ENCODE measurements at places on chromosomes 3 and 15. TPM values are rescaled to one million over a fixed set of nuclear protein-coding genes. Genes with fewer than 3 reads are reported as not detected.

The SLC22A13 gene
- total RNA-seq = 0.33 TPM

The TGM4 gene
- 0.46 TPM for total RNA-seq

The NANOGP8 gene
- total RNA-seq = not detected

The FBXO40 gene
- not detected for total RNA-seq

The STOML1 gene
- total RNA-seq = 6.9 TPM

The C3orf49 gene
- total RNA-seq = not detected

The GOLGA8T gene
- total RNA-seq = not detected

The BOC gene
- total RNA-seq = 0.33 TPM

The CTXND1 gene
- not detected for total RNA-seq

The TF gene
- 9.5 TPM for total RNA-seq

The C3orf22 gene
- total RNA-seq = not detected

The GABRA5 gene
- not detected for total RNA-seq

The TMEM158 gene
- 7.3 TPM for total RNA-seq

The CEP70 gene
- 64.5 TPM for total RNA-seq

The HTR3E gene
- not detected for total RNA-seq

The CD200R1 gene
- 0.05 TPM for total RNA-seq

The MYO5C gene
- 28.2 TPM for total RNA-seq

The CORO2B gene
- total RNA-seq = 0.36 TPM

The OCA2 gene
- total RNA-seq = 0.13 TPM

The MELTF gene
- 18.7 TPM for total RNA-seq

The SHISA5 gene
- 122 TPM for total RNA-seq

The ZNF502 gene
- total RNA-seq = not detected

The LYZL4 gene
- total RNA-seq = not detected

The RHOA gene
- 296 TPM for total RNA-seq

The CDHR4 gene
- not detected for total RNA-seq

The PIERCE2 gene
- 2.8 TPM for total RNA-seq

The SLC30A4 gene
- 9.3 TPM for total RNA-seq

The ARHGEF26 gene
- total RNA-seq = 2.0 TPM

The ATP8B4 gene
- not detected for total RNA-seq

The ACKR2 gene
- total RNA-seq = not detected

The CPLX3 gene
- not detected for total RNA-seq

The RHCG gene
- 3.0 TPM for total RNA-seq

The EDC3 gene
- total RNA-seq = 45.5 TPM

The SEC62 gene
- 89.9 TPM for total RNA-seq

The ITGA11 gene
- 0.28 TPM for total RNA-seq

The TMEM212 gene
- not detected for total RNA-seq

The SEMA6D gene
- total RNA-seq = 0.03 TPM

The LINGO1 gene
- total RNA-seq = 18.2 TPM

The MYNN gene
- total RNA-seq = 16.2 TPM

The DOCK3 gene
- total RNA-seq = 0.21 TPM

The MRAS gene
- 14.2 TPM for total RNA-seq

The SNTN gene
- not detected for total RNA-seq

The CPN2 gene
- total RNA-seq = 0.08 TPM

The CD200 gene
- not detected for total RNA-seq

The RPL39L gene
- total RNA-seq = 37.7 TPM

The IL16 gene
- 1.0 TPM for total RNA-seq

The CYP11A1 gene
- total RNA-seq = 0.57 TPM

The ARGFX gene
- not detected for total RNA-seq

The CILP gene
- 0.08 TPM for total RNA-seq

The ENTPD3 gene
- total RNA-seq = not detected

The CASR gene
- not detected for total RNA-seq

The NDN gene
- not detected for total RNA-seq

The LMCD1 gene
- 24.8 TPM for total RNA-seq

The PARP3 gene
- 16.1 TPM for total RNA-seq

The CIDEC gene
- not detected for total RNA-seq

The KLHL25 gene
- 7.0 TPM for total RNA-seq

The PLSCR5 gene
- total RNA-seq = not detected

The KLHL40 gene
- total RNA-seq = not detected

Measured in Panc1 (cell line).